ENCODE measurements at places on chromosomes 4 and X.

DNA sequence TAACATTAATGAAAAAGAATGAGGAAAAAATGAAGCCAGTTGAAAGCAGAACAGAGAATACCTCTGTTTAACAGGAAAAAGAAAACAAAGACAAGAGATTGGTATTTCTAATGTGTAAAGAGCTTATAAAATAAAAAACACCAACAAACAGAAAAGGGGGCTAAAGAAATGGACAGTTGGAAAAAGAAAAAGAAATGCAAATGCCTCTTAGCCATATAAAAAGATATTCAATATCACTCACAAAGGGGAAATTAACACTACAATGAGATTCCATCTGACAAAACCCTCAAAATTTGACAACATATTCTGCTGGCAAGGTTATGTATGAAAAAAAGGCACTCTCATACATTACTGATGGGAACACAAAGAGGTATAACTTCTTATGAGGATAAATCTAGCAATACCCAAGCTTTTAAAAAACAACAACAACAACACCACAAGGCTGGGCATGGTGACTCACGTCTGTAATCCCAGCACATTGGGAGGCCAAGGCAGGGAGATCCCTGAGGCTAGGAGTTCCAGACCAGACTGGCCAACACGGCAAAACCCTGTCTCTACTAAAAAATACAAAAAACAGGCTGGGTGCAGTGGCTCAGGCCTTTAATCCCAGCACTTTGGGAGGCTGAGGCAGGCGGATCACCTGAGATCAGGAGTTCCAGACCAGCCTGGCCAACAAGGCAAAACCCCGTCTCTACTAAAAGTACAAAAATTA lies 75.8 kb downstream of the FRYL start:
- DNase-seq, result no peak

GRCh38 chr4:3686753-3687152 lies 79.4 kb upstream of the ADRA2C start:
- no peak for DNase-seq

GRCh38 chr4:79211490-79211889 lies 114.4 kb downstream of the NAA11 start:
- DNase-seq, result no peak

DNA sequence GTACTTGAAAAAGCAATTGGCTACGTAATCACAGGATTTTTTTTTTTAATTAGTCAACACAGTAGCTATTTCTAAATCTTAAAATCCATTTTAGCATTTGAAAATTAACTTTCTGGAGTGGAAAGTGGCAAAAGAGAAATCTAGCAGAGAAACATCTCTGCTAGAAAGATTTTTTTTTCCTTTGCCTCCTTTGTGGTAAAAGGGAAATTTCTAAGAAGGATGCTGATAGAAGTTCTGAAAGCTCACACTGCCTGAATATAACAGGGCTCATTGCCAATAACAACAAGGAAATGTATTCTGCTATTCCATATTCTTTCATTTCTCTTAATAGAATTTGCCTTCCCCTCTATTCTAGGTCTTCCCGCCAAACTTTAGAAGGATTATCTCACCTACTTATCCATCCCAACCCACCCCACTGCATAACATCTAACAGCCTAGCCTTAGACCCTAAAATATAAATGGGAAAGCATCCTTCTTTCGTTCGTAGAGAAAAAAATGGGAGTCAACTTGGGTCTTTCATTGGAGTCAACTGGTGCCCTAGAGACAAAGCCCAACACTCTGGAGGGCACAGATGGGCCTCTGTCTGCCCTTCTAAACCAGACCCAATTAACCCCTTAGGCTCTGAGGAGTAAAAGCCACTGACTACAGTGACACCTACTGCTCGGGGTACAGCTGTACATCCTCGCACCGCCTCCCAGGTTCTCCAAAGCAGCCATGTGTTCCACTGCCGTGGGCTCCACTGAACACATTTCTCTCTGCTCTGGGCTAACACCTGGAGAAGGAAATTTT lies 103.9 kb downstream of the MAML3 start:
- peak; percentile 75 for DNase-seq

DNA sequence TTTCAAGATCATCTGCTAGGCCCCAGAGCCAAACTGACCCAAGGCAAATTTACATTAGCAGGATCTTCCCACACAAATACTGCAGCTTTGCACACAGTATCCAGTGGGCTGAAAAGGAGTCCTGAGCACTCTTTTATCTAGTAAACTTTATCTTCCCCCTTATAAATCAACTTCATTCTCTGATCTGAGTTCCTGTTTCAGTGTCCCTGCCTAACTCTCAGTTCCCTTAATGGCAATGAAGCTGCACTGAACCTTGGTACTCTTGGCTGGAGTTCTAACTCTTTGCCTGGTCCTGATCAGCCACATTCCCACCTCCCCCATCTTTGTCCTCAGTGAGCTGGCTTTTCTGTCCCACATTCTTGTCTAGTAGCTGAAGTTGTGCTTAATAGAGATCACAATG lies 37.4 kb downstream of the EDA2R start:
- DNase-seq, result no peak

DNA sequence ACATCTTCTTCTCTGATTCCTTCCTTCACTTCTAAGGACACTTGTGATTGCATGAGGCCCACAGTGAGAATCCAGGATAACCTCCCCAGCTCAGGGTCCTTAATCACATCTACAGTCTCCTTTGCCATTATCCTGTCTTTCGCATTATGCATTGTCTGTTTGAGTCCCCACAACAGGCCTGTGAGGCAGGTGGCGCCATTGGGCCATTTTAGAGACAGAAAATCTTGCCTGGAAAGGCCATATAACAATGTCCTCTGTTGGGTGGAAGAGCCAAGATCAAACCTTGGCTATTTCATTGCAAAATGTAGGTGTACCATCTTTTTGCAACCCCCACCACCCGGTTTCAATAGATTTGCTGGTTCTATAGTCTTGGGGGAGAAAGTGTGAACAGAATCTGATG lies 11.8 kb upstream of the DCUN1D4 start:
- peak; percentile 69 for DNase-seq

- no peak for DNase-seq
These were observed 158.4 kb downstream of the DCLK2 start for GRCh38 chr4:150236626-150237025.

DNA sequence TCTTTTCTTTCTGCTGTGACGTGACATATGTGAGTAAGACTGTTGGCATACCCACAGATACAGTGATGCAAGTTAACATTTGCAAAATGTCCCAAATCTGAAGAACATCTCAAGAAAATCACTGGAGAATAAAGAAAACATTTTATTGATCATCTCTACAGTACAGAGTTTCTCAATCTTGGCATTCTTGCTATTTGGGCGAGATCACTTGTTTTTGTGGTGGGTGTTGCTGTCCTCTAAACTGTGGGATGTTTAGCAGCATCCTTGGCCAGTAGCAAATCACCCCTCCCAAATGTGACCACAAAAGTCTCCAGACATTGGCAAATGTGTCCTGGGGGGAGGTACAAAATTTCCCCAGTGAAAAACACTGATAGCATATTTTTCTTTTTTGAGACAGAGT lies 28.8 kb downstream of the AMELX start:
- DNase-seq, result no peak

DNA sequence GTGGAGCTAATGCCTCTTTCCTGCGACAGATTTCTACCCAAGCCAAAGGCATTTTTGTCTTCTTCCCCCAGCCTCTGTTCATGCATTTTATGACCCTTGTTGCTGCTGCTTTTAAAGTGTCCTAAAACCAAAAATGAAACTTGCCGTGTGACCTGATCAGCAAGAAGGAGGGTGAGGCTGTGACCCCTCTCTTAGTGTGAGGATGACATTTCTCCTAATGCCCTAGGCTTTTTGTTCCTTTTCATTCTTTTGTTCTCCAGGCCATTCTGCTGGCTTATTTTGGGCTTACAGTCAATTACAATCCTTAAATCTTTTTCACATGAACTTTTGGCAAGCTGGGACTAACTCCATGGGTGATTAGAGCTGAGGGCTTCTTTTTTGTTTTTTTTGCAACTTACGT lies 34.4 kb downstream of the PTTG2 start:
- DNase-seq, result no peak

DNA sequence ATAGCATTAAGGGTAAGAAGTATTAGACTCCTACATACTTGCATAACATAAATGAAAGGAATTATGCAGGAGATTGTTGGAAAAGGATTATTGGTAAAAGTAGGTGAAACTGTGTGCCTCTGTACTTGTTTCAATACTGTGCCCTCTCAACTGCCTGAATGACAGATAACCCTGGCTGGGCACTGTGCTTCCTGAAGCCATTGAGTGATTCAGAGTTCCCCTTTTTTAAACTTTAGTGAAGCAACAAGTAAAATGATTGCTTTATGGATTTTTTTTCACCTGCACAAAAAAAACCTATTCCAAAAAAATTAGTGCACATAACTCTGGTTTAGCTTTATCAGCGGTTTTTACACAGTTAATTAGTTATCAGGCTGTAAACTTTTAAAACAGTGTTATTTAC lies 204.8 kb downstream of the TRAM1L1 start:
- DNase-seq, result no peak

DNA sequence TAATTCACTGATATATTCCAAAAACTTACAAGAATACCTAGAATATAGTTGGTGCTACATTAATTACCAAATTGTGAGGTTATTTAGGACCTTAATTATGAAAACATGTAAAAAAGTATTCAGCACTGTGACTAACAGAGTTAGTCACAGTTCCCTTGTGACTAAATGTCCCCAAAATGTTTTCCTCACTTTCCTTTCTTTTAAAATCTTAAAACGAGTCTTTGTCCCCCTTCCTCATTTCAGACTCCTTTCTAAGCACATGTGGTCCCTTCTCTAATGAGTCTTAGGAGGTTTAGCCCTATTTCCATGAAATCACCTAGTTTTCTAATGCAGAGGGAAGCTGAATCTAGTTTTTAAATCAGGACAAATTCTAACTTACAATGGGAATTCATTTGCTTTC lies 175.0 kb downstream of the PPP3CA start:
- no peak for DNase-seq

- DNase-seq, result no peak
These were observed 28.1 kb downstream of the SLC30A9 start for GRCh38 chr4:42018451-42018850.

DNA sequence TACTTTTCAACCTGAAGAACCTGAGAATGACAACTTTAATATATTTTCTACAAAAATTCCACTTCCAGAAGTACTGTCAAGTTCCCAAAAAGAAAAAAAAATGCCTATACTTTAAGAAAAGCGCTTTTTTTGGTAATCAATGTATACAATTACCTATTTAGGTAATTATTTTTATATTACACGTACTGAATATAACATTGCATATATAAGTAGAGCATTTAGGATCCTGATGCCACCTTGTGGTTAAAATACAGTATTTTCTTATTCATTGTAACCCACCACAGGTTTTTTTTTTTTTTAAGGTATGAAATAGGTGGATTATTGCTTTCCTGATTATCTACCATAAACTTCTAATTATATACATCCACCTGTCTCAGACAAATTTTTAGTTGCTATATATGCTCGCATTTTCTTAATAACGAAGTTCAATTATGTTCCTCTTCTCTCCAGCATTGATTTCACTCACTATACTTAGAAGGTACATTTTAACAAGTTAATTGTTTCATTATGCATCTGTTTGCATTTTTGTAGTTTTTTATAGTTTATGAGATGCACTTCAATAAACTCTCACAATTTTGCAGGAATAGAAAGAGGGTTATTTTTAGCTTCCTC lies 5.2 kb downstream of the MAP9 start:
- peak; percentile 62 for DNase-seq

GRCh38 chr4:76987153-76987591 lies 37.6 kb downstream of the SEPTIN11 start:
- no peak for DNase-seq

DNA sequence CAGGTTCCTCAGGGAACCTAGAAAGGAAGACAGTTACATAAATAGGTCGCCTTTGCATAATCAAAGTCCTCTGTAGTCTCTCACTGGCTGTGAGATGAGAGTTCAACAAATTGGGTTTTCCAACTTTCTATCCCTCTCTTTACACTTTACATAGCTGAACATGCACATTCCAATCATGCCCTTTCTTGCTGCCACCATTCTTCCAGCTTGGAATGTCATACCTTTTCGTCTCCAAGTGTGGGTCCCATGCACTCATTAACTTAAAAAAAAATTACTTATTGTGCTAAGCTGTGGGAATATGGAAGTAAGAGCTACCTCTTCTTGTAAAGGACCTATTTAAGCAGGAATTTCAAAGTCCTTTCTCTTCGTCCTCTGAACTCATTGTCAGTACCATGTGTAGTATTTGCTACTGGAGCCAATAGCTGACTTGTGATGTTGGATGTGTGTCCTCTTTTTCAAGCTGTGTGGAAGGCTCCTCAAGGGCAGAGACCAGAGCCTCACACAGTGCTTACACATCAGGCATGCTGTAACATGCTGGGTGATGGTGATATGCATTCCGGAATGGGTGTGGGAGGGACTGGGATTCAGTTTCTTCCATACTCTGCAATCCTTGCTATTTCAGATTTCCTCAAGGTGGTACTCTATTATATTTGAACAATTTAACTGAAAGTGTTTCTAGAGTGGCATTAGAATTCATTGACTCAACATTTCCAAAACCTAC lies 7.1 kb downstream of the ENOPH1 start:
- DNase-seq, result no peak

GRCh38 chr4:183288955-183289354 lies 31.1 kb downstream of the CLDN22 start:
- no peak for DNase-seq

DNA sequence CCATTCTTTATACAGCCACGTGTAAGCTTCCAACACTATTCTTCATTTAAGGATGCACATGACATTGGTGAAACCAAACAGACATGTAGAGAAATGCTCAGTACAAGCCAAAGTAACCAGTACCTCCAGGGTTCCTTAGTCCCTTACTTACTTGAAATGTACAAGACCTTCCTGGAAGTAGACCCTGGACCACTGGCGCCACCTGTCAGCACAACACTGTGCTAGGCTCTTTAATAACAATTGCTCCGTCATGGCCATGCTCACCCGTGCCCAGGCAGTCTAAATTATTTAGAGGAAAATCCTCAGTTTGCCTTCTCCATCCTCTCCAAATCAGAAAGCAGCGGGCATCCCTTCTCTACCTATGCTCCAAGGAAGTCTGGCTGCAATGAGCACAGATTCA lies 52.7 kb downstream of the ADGRA3 start:
- DNase-seq, result no peak

GRCh38 chr4:134747108-134747805 lies 545.7 kb upstream of the PABPC4L start:
- DNase-seq, result no peak

Data from DMS53 (cell line).